ENCODE measurements at places on chromosomes 6 and 20.
A peak's percentile ranks its signal among the peaks of the same experiment; 100 is the strongest.

GRCh38 chr6:138569970-138570724, 70.9 kb upstream of the NHSL1 start:
- no peak for DNase-seq

- DNase-seq = no peak
These were observed 120.6 kb downstream of the LY86 start for GRCh38 chr6:6709106-6709505.

GRCh38 chr6:117317261-117317660, 51.9 kb downstream of the VGLL2 start:
- DNase-seq = no peak

DNA sequence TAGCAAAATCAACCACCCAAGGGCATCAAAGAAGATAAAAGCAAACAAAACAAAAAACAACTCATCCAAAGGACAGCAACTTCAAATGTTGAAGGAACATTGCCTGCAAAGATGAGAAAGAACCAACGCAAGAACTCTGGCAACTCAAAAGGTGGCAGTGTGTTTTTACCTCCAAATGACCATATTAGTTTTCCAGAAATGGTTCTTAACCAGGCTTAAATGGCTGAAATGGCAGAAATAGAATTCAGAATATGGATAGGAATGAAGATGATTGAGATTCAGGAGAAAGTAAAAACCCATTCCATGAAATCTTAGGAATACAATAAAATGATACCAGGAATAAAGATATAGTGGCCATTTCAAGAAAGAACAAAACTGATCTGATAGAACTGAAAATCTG, 9.8 kb upstream of the PI3 start:
- no peak for DNase-seq

- DNase-seq = no peak
These were observed 175.6 kb downstream of the RNF144B start for GRCh38 chr6:18562726-18563125.

GRCh38 chr6:112154711-112155110, 67.3 kb downstream of the FAM229B start:
- no peak for DNase-seq

- no peak for DNase-seq
These were observed 29.2 kb downstream of the SYNJ2 start for GRCh38 chr6:158010591-158011477.

- DNase-seq = no peak
These were observed 97.5 kb upstream of the TMEM30A start for GRCh38 chr6:75381877-75382633.

GRCh38 chr6:110693994-110694393, 121.3 kb downstream of the CDK19 start:
- DNase-seq = no peak

- DNase-seq = no peak
These were observed 50.0 kb upstream of the ECI2 start for GRCh38 chr6:4185419-4185818.

GRCh38 chr6:318243-318890, 26.1 kb downstream of the DUSP22 start:
- no peak for DNase-seq

GRCh38 chr6:136739501-136739900, 52.8 kb downstream of the MAP3K5 start:
- DNase-seq = no peak

GRCh38 chr6:161274488-161274858, 612 bp upstream of the AGPAT4 start:
- no peak for DNase-seq

DNA sequence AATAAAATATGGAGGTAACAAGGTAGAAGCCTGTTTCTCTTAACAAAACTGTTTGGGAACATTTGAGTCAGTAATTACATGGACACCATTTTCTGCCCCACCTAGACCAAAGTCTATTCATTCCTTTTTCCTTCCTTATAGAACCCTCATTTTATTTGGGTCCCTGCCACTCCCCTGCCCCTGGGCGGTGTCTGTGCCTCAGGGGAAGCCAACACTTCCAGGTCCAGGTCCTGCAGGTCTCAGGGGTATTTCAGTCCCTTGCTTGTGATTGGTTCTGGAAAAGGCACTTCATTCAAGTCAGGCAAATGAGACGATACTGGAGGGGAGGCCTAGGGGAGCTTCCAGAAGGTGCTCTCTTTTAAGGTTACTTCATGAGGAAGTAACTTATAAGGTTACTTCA, 42.3 kb downstream of the SLC35D3 start:
- no peak for DNase-seq

DNA sequence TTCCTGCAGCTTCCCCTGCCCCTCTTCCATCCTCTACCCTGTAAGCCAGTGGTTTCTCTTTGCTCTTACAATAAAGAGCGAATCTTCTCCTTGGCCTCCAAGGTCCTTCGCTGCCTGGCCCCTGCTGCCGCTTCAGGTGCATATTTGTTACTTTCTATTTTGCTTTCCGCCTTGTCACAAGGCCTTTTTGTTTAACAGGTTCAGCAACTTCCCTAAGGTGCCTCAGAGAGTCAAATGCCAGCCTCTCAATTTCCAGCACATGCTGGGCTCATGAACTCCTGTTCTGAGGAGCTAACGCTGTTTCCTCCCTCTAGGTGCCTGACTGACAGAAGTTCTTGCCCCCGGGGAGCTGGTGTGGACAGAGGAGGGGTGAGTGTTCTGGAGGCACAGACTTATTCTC, 42.4 kb upstream of the EPB41L1 start:
- no peak for DNase-seq

DNA sequence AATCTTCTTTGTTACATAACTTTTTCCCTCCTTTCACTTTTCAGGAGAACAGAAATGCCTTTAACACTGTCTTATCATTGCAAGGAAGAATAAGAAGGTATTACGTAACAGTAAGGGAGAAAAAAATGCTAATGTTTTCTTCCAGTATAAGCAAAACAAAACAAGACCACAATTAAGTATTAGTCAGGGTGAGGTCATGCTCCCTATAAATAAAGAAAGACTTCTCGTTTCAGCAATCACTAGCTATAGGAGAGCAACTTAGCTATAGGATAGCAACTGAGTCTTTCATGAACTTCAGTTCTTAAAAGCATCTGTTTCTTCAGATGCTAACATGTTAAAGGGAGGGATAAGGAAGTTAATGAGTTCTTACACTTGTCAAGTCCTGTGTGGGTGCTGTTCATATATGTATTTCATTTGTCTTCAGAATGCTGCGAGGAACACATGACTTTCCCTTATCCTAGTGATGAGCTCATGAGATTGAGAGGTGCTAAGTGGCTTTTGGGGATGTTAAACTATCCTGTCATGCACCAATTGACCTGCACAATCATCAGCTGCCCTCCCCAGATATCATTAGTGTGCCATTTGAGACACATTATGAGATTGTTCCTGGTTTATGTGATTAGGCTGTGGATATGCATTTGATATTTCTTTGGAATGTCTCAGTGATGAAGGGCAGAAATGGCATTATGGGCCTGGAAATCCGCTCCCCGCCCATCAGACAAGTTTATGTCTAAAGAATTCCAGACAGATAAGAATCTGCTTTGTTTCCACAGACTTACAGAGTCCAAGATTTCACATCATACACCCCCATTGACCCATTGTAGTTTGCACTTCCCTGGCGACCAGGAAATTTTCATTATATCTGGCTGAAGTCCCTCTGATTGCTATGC, 37.5 kb downstream of the LAMA4 start:
- DNase-seq = no peak

- DNase-seq = no peak
These were observed 30.7 kb downstream of the HDGFL1 start for GRCh38 chr6:22600059-22600458.

DNA sequence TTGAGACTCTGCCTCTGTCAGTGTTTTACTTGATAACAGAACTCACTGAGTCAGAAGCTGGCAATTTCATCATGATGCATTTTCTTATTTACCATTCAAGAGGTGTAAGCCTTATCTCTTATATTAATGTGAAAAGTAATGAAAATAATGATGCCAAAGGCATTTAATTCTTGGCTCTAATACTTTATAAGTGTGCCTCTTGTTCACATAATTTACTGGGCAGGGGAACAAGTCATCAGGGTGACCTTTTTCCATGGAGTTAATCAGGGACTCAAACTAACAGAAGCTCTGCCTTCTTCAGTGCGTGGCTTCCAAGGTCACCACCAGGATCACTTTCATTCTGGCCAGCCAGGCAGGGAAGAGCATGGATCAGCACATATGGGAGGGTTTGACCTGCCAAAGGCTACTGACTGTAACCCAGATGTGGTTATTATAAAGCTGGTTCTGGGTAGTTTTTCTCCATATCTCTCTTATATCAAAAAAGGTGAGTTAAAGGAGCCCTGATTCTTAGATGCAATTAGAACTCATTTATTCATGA, 5.2 kb upstream of the PLCB1 start:
- no peak for DNase-seq

GRCh38 chr20:33674294-33675135, at the start of gene NECAB3:
Gene NECAB3 (minus strand): TSS chr20:33674428. CDS start chr20:33674352, 76 bp downstream.
- peak; percentile 44 for DNase-seq

GRCh38 chr6:19691465-19692167, 145.6 kb upstream of the ID4 start:
- no peak for DNase-seq

- peak; percentile 6 for DNase-seq
These were observed 392.7 kb upstream of the MAN1A1 start for GRCh38 chr6:119742188-119742803.

- DNase-seq = no peak
These were observed 318.2 kb downstream of the ZFAND3 start for GRCh38 chr6:38137608-38138265.

DNA sequence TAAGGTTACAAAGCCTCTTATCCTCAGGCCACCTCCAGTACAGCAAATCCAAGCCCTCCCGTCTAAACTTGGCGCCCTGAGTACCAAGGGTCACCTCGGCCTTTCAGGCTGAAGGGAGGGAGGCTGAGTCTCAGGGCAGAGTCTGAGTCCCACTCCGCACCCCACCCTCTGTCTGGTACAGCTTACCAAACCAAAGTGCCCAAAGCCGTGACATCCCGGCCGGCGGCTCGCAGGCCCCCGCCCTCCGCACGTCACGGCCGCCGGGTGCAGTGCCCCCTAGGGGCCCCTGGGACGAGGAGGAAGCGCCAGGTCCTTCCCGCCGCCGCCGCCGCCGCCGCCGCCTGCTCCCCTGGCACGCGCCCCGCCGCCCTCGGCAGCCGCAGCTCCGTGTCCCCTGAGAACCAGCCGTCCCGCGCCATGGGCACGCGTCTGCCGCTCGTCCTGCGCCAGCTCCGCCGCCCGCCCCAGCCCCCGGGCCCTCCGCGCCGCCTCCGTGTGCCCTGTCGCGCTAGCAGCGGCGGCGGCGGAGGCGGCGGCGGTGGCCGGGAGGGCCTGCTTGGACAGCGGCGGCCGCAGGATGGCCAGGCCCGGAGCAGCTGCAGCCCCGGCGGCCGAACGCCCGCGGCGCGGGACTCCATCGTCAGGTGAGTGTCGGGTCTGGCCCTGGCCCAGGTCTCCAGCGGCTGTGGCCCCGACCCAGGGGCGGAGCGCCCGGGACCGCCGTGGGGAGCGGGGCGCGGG, at the start of gene MTHFD1L:
Gene MTHFD1L (plus strand): TSS at position 297 of the 741 bp plus-strand sequence. CDS start 121 bp downstream, at position 418.
- DNase-seq = peak; percentile 57

DNA sequence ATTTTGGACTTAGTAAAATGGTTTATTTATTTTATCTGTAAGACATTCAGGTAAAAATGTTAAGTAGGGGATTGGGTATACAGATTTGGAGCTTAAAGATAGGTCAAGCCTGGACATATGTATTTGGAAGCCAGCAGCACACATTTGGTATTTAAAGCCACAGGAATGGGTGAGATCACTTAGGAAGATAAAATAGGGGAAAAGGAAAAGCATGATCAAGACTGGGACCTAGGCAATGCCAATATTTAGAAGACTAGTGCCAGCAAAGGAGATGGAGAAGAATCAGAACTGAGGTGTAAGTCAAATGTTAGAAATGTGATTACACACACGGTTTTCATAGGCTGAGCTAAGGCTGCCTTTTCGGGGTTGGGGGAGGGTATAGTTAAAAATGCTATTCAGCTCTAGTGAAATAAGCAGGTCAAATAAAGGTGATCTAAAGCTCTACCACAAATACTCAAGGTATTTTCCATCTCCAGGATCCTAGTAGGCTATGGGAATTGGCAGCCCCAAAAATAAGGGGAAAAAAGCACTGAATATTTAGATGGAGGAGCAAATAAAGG, 20.6 kb downstream of the SLC2A12 start:
- no peak for DNase-seq

- no peak for DNase-seq
These were observed 35.7 kb downstream of the TSPYL4 start for GRCh38 chr6:116218172-116218633.

GRCh38 chr6:147643341-147644200, 135.1 kb downstream of the SAMD5 start:
- no peak for DNase-seq

- no peak for DNase-seq
These were observed 6.0 kb upstream of the FOXC1 start for GRCh38 chr6:1603708-1604107.

GRCh38 chr6:159984268-159984786, 15.4 kb downstream of the IGF2R start:
- no peak for DNase-seq

DNA sequence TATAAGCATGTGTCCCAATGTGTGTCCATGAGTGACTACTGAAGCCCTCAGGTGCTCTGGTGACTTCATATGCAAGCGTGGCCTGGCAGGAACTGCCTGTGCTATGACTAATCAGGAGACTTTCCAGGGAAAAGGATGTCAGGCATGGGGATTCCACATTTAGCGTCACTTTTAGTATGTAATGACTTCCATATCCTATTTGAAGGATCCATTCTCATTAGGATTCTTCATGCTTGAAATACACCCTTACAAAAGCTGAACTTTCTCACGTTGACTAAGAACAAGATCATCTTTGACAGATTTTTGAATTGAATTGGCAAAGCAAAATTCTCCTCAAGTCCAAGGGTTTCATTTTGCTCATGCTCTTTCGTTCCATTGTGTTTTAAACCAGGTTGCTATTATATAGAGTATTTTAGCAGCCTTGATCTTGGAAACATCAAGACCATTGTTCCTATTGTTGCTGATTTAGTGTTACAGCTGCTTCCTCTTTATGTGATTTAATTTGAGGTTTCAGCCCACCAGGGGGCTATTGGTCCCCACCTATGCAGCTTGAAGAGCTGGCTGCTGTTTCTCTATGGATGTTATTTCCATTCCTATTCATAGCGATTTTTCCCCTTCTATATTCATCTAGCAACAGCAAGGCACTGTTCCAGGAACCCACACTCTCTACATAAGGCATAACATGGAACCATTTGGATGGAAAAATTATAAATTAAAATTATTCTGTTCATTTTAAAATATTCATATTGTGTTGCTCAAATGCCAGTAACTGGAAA, 418.6 kb downstream of the CDKAL1 start:
- DNase-seq = no peak

GRCh38 chr20:35286077-35286898, 1.7 kb upstream of the EIF6 start:
- DNase-seq = no peak

DNA sequence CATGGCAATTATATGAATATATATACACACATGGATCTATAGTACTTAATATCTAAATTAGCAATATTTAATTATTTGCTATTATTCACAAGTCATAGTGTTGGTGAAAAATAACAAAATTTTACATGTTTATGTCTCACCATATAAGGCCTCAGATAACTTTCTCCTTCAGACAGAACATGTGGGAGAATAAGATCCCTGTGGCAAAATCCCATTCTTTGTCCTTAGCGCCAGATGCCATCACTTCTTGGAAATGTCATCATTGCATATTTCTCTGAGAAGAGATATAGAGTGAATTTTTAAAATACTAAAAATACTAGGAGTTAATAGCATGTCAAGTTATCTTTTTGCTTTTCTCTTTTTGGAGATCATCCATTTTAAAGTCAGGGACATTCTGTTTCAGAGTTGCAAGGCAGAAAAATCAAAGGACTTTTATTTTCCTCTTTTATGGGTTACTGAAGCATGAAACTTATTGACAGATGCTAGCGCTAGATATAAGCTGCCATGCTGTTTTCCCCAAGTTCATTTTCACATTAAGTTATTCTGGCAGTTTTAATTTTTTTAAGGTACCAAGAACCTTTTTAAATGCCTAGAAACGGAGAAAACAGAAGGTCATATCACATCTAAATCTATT, 30.4 kb upstream of the STXBP5 start:
- DNase-seq = no peak
